ENCODE measurements at places on chromosomes 6 and 20. TPM values are rescaled to one million over a fixed set of nuclear protein-coding genes. Genes with fewer than 3 reads are reported as not detected.

Gene TMEM200A
- 102 TPM for total RNA-seq

Gene C20orf204
- total RNA-seq, result 0.75 TPM

Gene FAM83B
- not detected for total RNA-seq

Gene FHL5
- total RNA-seq, result not detected

Gene PTCRA
- not detected for total RNA-seq

Gene SAMD10
- 1.4 TPM for total RNA-seq
